Melanocyte of skin (primary cell): ENCODE measurements at places on chromosomes 4 and X. TPM values are rescaled to one million over a fixed set of nuclear protein-coding genes. Genes with fewer than 3 reads are reported as not detected.

CCDC149 gene
- total RNA-seq, result 2.2 and 2.7 TPM in 2 replicates

L1CAM gene
- 121 and 127 TPM in 2 replicates for total RNA-seq

ADRA2C gene
- total RNA-seq, result 0.15 and 0.33 TPM in 2 replicates

SSX4 gene
- total RNA-seq, result 0.36 TPM in 1 of 2 replicates, not detected in the other

SMIM10 gene
- total RNA-seq, result 4.7 and 4.8 TPM in 2 replicates

FGF5 gene
- not detected in 2 replicates for total RNA-seq

NEXMIF gene
- not detected in 2 replicates for total RNA-seq

RTL3 gene
- not detected in 2 replicates for total RNA-seq

DNAAF6 gene
- not detected in 2 replicates for total RNA-seq

PPP4R3C gene
- total RNA-seq, result not detected in 2 replicates

USP17L25 gene
- total RNA-seq, result not detected in 2 replicates

GLRA2 gene
- total RNA-seq, result not detected in 2 replicates
